ENCODE measurements at places on chromosomes 2 and 18.

GRCh38 chr18:24726727-24727492 lies 266.5 kb downstream of the HRH4 start:
- DNase-seq = peak; percentile 89

DNA sequence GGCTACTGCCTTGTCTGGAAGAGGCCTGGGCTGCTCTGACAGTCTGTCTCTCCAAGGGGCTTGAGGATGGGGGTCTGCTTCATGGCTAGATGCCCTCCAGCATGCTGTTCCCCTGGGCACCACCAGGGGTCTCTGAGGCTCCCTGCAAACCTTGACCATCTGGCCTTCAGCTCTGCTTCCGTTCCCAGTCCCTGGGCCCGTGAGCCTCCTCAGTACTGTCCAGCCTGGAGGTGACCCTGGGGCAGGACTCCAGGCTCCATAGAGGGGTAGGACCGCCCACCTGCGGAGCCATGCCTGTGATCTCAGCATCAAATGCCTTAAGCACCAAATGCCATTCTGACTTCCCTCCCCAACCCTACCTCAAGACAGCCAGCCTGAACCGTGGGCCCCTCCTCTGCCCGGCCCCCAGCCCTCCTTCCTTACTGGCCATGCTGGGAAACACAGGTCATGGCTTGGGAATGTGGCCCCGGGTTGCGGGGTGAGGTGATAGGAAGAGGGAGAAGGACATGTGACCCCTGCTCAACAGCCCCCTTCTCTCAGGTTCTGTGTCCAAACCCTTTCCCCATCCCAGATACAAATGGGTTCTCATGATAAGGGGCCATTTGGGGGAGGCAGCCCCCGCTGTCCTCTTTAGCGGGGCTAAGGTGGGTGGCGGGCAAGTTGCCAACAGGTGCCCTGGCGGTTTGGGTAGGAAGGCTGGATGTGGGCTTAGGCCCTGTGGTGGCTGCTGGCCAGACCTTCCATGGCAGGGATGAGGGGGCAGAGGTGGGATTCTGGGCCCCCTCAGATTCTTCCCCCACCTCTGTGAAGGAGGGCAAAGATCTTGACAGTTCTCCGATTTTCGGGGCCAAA lies 25.0 kb downstream of the SPEG start:
- peak; percentile 21 for DNase-seq

DNA sequence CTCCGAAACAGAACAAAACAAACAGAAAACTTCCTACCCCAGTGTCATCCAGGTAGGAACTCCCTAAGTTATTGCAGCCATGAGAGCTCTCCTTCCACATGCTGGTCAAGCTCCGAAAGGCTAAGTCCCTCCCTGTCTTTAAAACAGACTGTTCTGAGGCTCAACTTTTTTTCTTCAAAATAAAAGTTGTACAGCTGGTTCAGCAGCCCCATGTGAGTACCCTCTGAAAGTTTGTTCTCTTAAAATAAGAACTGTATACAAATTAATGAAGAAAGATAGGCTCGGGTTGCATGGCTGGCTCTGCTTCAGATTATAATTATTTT lies at the start of gene PDE1A:
TSS of gene PDE1A (minus strand) at position 119 of the 323 bp plus-strand sequence.
- DNase-seq = no peak

- peak; percentile 5 for DNase-seq
Measured at GRCh38 chr2:240320204-240320993, 115.1 kb upstream of the GPC1 start.

- DNase-seq = no peak
Measured at GRCh38 chr18:23609390-23610023, 23.2 kb upstream of the NPC1 start.

DNA sequence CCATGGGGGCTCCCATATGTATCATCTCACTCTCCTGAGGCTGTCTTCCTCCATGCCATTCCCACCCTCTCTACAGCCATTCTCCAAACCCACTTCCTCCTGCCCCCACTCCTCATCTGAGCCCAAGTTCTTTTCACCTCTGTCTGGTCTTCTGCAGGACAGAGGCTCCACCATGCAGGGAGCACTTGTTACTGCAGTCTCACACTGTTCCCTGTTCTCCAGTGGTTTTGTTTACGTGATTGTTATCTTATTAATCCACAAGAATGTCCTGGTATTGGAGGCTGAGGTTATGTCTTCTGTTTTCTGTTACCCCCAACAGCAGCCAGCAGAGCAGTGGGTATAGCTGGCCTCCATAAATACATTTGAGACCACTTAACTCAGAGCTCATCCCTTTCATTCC lies 51.4 kb downstream of the PAX8 start:
- DNase-seq = no peak

GRCh38 chr2:8003462-8004075 lies 678.3 kb upstream of the ID2 start:
- no peak for DNase-seq
